ENCODE measurements at places on chromosomes 13 and 19.

DNA sequence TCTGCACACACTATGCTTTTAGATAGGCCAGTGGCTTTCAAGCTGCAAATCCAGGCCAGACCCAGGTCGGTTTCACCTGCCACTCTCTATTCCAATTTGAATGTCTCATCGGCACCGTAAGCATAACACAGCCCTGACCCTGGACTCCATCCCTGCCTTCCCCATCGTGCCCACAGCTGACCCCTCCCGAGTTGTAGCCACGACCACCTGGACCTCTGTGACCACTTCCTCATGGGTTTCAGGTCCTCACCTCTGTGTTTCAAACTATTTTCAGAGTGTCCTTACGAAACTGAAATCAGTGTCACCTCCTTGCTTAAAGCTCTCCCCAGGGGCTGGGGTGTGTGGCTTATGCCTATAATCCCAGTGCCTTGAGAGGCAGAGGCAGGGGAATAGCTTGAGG lies 9.0 kb upstream of the HSH2D start:
- no peak for DNase-seq

- DNase-seq = no peak
Measured at GRCh38 chr13:40024204-40024966, 368.9 kb downstream of the COG6 start.

- no peak for DNase-seq
Measured at GRCh38 chr19:35138305-35138892, at the start of gene FXYD1. Gene FXYD1 (plus strand): TSS chr19:35138824. CDS start chr19:35140080, 1,256 bp downstream.

GRCh38 chr13:41854758-41855157 lies 106.2 kb downstream of the VWA8 start:
- DNase-seq = no peak

DNA sequence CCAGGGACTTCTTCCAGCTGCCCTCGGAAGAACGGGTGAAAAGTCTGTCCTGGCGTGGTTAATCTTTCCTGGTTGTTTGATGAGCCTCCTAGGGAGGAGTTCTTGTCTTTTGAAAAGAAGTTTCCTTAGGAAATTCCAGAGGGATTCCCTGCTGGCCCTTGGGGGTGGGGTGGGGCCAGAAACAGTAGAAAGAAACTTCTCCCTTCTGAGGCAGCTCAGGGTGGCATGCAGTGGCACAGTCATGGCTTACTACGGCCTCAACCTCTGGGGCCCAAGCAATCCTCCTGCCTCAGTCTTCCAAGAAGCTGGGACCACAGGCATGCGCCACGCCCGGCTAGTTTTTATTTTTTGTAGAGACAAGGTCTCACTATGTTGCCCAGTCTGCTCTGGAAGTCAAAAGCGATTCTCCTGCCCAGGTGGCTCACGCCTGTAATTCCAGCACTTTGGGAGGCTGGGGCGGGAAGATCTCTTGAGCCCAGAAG lies 1.5 kb downstream of the ZNF101 start:
- DNase-seq = no peak

All from NCI-H526 treated with DMSO at 0.1 percent for 48 hours (cell line).